ENCODE measurements at places on chromosomes 7 and 10.

- no peak for DNase-seq
Measured at GRCh38 chr7:39288303-39288702, 277.9 kb upstream of the YAE1 start.

- no peak for DNase-seq
Measured at GRCh38 chr7:155665957-155666287, 21.5 kb downstream of the RBM33 start.

DNA sequence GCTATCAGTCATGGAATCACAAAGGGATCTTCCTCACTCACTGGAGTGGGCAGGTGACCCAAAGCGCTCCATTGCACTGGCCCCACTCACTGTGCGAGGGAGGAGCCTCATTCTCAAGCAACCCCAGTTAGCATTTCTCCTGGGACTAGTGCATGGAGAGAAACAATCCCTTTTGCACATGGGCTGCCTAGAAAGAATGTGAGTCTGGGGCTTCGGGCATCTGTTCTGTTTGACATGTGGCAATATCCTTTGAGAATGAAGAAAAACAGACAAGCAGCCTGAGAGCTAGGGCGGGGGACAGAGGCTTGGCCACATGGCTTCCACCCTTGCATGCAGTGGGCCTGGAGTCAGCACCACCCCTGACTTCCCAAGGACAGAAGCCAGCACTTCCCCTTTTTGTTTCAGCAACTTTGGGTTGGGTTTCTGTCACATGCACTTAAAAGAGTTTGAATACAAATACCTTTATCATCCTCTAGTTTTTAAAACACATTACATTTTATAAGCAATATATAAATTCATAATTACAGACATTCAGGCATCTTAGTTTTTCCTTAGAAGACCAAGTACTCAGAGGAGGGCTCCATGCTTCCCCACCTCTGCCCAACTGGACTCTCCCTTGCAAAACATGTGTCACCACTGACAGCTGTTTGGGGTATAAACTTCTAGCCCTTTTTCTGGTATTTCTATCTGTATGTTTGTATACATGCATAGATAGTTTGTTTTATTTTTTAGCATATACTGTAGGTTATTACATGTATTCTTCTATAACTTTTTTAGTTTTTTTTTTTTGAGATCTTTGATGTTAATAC lies 73.8 kb downstream of the RBM20 start:
- DNase-seq, result no peak

DNA sequence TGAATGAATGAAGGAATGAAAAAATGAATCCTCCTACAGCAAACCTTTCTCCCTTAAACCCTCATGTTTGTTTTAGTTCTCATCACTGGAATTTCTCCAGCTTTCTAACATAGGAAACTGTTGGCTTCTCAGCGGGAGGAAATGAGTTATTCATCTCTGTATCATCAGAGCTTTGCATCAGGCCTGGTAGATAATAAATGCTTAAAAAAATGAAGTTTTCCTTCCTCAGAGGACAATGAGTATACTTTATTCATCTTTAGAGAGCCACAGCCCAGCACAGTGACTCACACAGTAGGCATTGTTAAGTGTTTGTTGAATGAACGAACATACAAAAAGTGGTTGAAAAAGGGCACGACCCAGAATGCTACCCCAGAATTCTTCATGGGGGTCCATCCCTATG lies 62.6 kb downstream of the COL13A1 start:
- DNase-seq, result no peak

- DNase-seq, result no peak
Measured at GRCh38 chr10:102752934-102753664, 9.4 kb downstream of the WBP1L start.

DNA sequence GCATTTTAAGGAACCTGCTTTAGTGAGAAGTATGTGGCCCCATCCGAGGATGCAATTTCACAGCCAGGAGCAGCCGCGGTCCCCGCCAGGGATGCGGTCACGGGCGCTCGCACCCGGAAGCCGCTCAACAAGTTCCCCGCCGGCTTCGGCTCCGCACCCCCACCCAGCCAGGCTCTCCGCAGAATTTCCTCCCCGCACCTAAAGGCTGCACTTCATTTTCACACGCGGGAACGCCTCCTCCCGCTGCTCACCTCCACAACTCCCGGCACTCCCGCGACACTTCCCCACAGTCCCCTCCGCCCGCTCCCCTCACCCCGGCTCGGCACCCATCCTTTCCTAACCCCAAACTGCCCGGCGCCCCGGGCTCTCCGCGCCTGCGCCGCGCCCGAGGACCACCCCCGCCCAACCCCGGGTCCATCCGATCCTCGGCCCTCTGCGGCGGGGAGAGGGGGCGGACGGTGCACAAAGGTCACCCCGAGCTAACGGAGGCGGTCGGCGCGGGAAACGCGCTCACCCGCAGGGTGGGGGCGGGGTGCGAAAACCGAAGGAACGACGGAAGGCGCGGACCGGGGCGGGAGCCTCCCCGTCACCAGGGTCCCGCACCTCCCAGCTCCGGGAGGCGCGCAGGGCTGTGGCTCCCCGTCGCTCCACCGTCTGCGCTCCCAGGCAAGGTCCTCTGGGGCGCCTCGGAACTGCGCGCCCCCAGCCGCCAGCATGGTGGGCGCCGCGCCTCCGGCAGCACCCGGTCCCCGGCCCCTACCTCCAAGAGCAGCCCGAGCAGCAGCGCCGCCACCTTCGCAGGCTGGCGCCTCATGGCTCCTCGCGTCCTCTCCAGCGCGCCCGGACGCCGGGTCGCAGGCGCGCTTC lies 558 bp downstream of the VOPP1 start:
- DNase-seq, result no peak

- no peak for DNase-seq
Measured at GRCh38 chr10:78375854-78376785, 342.5 kb downstream of the RPS24 start.

DNA sequence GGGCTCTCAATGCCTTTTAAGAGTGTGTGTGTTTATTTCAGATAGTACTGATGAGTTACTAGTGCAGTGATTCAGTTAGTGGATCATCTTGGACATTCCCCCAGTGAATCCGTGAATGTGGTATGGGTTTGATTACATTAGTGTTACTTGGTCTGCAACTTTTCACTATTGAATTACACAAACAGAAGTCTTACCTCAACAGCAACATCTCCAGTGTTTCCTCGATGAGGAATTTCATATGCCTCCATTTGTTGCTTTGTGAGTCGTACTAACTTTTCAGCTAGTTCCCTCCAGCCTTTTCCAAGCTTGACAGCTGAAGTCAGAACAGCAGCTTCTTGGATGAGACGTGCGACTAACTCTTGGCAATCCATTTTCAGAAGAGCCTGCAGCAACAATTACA lies 63.2 kb downstream of the MACC1 start:
- no peak for DNase-seq

DNA sequence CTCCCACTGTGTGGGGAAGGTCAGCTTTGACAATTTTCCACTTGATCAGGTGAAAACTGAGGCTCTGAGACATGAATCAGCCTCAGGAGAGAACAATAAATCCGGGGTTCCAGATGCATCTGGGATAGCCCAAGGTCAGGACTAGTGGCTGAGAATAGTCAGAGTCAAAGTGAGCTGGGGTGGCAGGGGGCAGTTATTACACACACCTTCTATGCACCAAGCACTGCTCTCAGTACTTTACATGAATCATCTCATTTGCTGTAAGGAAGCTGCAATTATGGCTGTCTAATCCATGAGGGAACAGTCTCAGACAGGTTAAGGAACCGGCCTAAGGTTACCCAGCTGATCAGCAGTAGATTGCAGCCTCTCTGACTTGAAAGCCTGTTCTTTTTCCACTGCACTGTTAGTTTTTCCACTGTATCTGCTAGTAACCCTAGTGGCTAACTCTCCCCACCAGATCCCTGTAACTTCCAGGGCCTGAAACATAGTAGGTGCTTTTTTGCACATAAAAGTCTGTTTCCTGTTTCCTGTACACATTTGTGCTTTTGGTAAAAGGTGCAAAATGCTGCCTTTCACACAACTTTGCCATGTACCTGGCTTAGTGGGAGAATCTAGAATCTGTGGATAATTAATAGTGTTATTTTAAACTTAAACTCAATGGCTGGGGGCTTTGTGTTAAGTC lies 125.9 kb downstream of the EMX2 start:
- DNase-seq, result no peak

DNA sequence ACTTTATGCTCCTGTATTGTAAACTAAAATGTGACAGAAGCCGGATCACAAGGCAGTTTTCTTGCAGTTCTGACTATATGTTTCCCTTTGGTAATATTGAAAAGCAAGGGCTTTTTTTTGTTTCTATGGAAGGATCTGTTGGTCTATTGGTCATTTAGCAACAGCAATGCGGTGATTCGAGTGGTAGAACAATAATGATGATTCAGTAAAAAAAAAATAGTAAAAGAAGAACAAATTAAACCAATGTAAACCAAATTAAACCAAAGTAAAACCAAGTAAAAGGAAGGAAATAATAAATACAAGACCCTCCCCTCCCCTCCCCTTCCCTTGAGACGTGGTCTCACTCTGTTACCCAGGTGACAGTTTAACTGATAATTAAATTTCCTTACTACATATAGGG lies 17.8 kb upstream of the CCNY start:
- DNase-seq, result no peak
